Astrocyte of the hippocampus (primary cell): ENCODE measurements at places on chromosomes 6 and 20.

- DNase-seq, result peak; percentile 31
Observed at GRCh38 chr6:35552285-35552917, 39.7 kb upstream of the TULP1 start.

DNA sequence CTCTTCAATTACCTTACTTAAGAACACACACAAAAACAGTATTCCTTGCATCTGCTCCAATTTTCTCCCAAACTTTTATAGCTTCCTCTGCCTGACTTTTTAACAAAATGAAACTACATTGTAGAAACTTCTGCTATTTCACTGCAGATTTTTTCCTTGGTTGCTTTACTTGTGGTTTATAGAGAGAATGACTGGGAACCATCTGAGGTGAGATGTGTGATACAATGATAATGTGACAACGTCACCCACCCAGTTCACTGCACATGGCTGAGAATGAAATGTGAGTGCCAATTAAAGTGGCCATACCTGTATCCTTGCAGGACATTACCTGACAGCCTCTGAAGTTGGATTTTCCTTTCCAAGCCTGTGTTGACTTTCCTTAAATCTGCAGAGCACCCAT, 258.4 kb downstream of the CD83 start:
- no peak for DNase-seq

DNA sequence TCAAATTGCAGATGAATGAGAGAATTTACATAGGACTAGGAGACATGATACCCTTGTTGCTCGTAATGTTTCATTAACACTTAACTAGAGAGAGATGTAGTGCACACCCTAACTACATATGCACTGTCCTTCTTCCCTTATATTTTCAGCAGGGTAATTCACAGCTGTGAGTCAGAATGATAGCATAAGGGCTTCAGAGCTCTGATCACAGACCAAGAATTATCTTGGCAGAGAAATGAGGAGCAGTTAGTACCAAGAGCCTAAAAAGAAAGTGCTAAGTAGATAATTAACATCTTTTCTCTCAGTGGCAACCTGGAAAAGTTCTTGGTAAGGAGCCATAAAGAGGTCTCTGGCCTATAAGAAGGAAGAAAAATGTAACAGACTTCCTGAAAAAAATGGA, 35.8 kb downstream of the GRIK2 start:
- peak; percentile 34 for DNase-seq

DNA sequence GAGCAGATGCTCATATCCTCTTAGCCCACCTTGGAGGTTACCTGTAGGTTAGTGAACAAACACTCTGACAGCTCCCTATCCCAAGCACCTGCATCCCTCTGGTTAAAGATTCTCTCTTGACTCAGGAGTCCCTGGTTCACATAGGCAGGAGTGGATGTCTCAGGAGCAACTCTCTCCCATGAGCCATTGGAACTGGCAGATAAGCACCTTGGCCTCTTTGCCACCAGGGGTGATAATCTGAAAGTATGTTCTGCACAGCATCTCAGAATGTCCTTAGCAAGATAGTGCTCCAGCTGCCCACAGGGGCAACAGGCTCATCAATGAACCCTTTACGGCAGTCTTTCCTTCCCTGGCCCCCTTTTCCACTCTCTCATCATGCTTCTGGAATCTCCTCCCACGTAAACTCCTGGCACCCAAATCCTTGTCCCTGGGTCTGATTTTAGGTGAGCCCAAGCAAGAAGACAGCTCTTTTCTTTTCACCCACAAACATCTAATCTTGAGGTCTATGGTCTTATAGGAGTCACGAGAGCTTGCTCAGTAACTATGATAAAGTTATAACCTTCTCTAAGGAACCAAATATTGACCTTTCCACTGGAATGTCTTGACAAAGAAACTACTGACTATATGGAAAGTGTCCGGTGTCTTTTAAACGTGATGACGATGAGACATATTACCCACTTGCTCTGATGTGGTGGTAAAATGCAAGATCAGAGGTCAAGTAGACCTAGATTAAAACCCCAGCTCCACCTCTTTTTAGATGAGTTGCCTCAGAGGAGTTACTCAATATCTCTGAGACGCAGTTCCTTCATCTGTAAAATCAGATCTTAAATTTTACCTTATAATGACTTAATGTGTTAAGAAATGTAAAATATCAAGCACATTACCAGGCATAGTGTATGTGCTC, 39.8 kb upstream of the ISM1 start:
- DNase-seq, result no peak

- DNase-seq, result peak; percentile 94
Observed at GRCh38 chr20:62376112-62377063, 9.3 kb upstream of the LAMA5 start.

DNA sequence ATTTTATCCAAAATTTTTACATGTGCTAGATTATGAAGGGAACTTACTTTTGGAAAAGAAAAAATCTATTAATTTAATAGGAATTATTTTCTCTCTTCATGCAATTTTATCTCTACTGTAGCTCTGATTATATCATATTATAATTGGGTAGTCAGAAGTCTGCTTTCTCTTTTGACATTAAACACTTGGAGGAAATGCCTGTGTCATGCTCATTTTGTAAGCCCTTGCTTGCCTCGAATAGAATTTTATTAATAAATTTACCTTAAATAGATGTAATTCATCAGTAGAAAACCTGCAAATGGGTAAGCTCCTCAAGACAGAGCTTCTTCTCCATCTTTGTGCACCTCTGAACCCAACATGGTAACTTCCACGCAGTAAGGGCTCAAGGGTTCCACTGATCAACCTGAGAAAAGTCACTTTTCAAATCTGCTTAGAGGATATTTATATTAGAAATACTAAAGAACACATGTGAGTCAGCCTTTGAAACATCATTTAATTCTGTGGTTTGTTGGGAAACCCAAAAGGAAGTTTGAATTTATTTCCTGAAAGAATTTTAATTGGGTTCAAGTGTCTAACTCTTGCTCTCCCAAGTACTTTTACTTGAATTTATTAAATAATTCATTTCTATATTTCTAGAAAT, 266.0 kb downstream of the ALDH8A1 start:
- peak; percentile 30 for DNase-seq
